Kidney (tissue), 22 donors: ENCODE measurements at places on chromosomes 5 and 9.

GRCh38 chr5:16596581-16596940, 20.2 kb downstream of the RETREG1 start:
- DNase-seq = no peak

DNA sequence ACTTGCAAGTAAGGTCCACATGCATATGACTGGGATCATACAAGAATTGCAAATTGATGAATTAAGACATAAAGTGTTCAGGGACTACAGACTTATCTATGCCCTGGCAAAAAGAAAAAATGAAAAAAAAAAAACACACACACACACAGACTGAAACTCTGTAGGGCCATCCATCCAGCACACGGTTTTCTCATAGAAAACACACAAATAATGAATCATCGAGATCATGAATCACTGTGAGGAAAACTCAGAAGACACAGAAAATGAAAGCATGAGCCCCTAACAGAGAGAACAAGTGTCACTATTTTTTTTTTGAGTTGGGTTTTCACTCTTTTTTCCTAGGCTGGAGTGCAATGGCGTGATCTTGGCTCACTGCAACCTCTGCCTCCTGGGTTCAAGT, 185.2 kb downstream of the IRX2 start:
- no peak for DNase-seq

- no peak for DNase-seq
Measured at GRCh38 chr5:148033134-148033533, 30.6 kb upstream of the SPINK5 start.

GRCh38 chr5:159091596-159092331, 8.0 kb downstream of the EBF1 start:
- DNase-seq = no peak

DNA sequence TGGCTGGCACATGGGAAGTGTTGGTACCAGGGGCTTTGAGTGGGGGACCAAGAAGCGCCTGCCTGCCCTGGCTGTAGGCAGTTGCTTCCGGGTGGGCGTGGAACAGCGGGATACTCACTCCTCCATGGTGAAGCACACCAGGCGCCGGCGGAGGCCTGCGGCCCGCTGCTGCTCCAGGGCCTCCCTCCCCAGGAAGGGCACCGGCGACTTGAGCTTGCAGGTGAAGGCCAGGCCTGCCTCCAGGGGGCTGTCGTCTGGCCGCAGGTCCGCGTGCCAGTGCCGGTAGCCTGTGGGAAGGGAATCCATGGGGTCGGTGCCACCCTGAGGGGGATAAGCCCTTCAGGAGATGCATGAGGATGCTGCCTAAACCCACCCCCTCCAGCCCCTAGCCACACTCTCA, 34.3 kb downstream of the DBH start:
- no peak for DNase-seq

DNA sequence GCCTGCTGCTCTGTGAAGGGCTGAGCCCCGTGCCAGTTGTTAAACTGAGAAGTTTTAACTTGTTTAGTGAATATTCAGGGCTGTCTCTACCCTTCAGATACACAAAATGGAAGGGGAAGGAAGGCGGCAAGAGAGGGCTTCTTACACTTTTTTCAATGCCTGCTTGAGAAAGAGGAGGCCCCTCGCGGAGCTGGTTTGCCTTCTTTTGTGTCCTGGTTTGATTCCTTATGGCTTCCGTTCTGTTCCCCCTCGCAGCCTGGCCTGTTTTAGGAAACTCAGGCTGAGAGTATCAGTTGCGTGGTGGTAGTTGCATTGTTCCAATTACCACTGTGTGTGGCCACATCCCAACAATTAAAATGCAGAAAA, 1.0 kb downstream of the FAM53C start:
- DNase-seq = peak; percentile 71

- no peak for DNase-seq
Measured at GRCh38 chr5:5719292-5719691, 296.8 kb downstream of the ICE1 start.

DNA sequence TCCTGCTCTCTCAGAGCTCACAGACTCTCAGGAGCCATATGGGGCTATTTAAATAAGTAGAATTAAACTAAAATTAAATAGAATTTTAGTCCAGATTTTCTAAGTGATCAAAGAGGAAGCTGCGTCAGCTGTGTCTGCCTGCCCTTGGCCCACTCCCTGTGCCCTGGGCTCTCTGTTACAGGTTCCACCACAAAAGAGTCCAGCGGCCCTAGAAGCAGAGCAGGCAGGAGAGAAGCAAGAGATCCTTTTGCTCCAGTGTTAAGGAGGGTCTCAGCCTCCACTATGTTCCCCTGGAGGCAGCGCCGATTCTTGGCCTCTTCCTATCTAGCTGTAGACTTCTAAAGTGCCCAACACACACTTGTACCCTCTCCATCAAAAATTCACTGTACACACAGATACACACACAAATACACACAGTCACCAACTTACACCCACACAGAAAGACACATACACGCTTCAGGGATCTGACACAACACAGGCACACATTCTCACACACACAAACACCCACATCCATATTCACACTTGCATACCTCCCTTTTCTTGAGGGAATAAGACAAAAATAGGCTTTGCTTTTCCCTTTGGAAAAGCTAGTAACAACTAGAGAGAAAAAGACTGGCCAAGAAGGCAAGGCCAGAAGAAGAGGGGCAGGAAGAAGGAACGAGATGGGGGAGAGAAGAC, 5.5 kb upstream of the TNIP1 start:
- no peak for DNase-seq

GRCh38 chr5:150000256-150000989, at the start of the genes HMGXB3 and TIGD6:
TSS of gene HMGXB3 (plus strand) at chr5:150000739. CDS start at chr5:150004853, 4,114 bp downstream.
TSS of gene TIGD6 (minus strand) at chr5:150000654. CDS start at chr5:149996348, 4,306 bp downstream.
- peak; percentile 98 for DNase-seq

- DNase-seq = peak; percentile 72
Measured at GRCh38 chr9:35035851-35036701, 36.3 kb downstream of the VCP start.

DNA sequence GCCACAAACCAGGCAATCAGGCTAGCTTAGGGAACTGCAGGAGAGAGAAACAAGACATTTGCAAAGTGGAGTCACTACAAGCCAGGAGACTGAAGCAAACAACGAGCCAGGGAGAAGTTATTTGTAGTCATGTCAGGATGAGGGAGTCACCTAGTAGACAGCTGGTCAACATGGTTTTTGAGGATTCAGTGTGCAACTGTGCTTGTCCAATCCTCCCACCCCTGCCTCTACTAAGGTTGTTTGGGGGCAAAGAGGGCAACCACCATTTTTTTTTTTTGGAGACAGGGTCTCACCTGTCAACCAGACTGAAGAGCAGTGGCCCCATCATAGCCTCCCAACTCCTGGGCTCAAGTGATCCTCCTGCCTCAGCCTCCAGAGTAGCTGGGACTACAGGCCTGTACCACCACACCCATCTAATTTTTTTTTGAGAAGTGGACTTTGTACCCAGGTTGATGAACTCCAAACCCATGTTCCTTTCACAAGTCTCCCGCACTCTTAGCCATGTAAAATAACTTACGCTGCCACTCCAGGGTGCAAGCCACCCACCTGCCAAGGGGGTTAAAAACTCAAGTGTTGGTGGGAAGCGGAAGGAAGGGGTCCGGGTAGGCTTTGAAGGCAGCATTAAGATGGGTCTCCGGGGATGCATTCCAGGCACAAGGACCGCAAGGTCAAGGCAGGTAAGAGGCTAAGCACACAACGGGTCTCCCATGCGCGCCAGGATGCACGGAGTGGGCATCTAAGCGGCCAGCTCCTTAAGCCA, 995 bp downstream of the RPL35 start:
- no peak for DNase-seq

DNA sequence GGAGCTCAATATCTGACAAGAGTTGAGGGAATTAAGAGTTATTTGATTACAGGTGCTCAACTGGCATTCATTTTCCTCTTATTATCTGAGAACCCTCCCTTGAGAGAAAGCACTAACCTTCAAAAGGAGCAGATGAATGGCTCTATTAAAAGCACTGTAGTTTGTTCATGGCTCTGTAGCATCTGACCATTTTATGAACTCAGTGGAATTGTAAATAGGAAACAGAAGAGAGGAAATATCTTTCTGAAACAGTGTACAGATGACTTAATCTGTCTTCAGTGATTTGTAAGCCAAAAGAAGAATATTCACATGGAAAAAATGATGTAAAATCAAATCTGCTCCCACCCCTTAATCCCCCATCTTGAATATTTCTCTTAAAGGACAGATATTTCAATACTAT, 810.4 kb upstream of the GRAMD2B start:
- peak; percentile 43 for DNase-seq

- no peak for DNase-seq
Measured at GRCh38 chr5:42886635-42887034, 74.9 kb upstream of the SELENOP start.

GRCh38 chr9:87717456-87717855, 8.5 kb upstream of the CTSL start:
- DNase-seq = no peak

DNA sequence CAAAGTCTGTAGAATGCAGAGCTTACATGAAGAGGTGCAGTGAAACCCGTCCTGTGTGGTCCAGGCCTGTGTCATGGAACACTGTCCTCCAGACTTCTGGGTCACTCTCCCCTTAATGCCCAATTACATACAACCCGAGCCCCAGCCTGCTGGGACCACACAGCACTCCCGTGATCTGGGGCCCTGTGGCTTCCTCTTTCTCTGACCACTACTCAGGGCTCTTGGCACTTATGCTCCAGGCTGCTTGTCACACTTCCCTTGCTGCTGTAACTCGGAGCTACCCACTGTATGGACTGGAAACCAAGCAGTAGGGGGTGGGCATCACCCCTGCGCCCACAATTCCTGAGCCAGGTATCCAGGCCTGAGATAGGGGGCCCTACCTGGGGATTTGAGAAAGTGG, 10.3 kb upstream of the IL3 start:
- DNase-seq = no peak

GRCh38 chr5:59786334-59786805, 107.2 kb downstream of the PDE4D start:
- no peak for DNase-seq

DNA sequence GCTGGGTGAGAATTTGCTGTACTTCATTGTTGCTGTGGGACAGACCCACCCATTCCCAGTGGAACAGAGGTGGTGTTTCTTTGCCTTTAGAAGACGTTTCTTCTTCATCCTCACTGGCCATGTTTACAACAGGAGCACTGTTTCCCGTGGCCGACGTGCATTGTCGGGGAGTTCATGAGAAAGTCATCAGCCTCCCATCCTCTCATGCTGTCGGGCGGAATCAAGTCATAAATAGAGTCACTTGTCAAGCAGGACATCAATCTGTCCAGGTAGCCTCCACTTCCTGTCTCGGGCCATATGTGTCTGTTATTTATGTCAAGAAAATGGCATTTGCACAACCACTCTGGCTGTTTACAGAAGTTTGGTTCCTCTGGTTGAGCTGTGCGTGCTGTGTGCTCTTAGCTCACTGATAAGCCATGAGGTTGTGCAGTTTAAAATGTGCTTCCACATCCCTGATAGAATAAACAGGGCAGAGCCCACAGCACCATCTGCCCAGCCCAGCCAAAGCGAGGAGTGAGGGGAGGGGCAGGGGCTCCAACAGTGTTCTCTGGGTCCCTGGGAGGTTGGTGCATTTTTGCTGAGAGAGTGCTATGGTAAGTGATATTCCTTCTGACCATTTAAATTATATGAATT, 401.9 kb upstream of the IRX2 start:
- peak; percentile 3 for DNase-seq

DNA sequence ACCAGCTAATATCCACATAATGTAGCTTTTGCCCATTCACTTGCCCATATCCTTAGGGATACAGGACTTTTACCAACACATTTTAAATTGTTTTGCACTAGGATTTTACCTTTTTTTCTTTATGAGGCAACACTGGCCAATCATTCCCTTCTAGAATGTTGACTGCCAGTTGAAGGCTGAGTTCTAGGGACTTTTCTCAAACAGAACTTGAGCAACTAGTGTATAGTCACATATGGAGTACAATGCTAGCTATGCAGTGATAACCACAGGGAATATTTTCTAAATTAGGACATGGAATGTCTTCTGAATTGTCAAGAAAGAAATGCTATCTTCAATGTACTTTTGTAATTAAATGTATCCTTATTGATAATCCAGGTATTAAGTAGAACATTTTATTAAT, 133.6 kb downstream of the OXCT1 start:
- DNase-seq = no peak

DNA sequence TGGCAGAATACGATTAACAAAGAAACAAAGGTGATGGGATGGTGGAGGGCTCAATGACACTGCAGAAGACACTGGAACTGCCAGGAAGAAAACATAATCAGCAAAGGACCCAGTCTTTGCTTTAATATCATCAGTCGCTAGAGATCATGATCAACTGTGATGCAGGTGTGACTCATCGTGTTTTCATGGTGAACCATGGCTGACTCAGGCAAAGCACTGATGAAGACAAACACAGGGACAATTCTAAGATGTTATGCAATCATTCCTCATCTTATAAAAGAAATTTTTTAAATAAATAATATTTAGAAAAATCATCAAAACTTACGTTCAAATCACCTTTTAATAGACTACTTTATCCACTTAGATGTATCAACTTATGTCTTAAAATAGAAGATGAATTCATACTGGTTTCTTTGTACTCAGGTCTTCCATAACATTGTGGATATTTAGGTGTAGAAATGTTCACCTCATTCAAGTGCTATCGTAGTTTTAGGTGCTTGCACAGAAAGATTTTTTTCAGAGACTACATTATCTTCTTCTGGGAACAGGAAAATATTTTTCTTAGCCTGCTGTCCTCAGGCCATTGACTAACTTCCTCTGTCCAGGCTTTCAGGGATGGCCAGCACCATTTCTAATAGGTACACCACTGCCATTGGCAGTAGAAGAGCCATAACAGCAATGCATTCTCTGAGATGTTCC, 673.4 kb upstream of the MEF2C start:
- no peak for DNase-seq

- no peak for DNase-seq
Measured at GRCh38 chr5:65462139-65462705, 19.5 kb downstream of the ADAMTS6 start.

- peak; percentile 30 for DNase-seq
Measured at GRCh38 chr9:133771486-133772482, 33.6 kb upstream of the SARDH start.

DNA sequence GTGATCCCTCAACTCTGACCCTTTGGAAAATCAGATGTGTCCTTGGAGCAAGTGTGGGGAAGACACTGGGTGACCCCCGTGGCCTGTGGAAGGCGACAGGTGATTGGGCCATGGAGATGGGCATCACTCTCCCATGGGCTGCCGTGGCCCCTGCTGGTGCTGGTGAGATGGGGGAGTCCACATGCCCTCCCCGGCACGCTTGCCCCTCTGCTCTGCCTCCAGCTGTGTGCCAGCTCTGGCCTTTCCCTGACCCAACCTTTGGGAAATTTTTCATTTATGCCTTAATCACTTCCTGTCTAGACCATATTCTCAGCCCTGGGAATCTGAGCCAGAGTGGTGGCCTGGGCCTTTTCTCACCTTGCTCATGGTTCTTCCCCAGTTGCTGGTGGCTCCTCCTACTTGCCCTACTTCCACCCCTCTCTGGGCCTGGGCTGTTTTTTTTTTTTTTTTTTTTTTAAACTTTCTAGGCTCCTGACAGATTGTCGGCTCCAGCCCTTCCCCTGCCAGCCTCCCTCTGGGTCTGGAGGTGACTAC, 56.6 kb downstream of the RGS3 start:
- no peak for DNase-seq
